Memory B cell (primary cell): ENCODE measurements at places on chromosomes 5 and 9.

GRCh38 chr5:95794070-95794516 lies 28.4 kb downstream of the GLRX start:
- DNase-seq = no peak

- no peak for DNase-seq
These were observed 46.6 kb downstream of the CD180 start for GRCh38 chr5:67149951-67150523.

DNA sequence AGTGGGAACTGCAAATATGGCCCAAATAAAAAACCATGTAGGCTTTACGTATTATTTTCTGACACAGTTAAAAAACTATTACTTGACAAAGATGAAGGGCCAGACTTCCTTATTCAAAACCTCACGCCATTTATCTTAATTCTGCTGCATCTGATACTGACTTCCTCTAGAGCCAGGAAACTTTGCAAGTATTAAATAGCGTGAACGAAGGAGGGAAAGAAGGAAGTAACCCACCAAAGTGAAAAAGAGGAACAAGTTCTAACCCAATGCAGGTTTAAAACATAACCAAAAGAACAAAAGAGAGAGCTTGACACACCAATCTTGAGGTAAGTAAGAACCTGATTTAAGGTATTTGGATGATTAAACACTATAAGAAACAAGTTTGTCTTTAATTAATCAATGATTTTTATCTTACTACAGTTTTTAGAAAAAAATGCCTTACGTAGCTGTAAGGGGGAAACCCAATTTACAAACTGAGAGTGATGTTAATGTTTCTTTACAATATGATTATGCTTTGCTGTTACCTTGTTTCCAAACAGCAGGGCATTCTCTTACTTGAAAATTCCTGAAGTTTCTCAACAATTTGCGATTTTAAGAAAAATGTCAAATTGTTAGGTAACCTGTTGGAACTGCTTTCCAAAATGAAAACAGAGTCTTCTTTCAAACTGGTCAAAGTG lies at the start of gene GAPT:
TSS of gene GAPT (plus strand) at position 220 of the 677 bp plus-strand sequence. CDS start 3,102 bp downstream, outside the sequence.
- no peak for DNase-seq

DNA sequence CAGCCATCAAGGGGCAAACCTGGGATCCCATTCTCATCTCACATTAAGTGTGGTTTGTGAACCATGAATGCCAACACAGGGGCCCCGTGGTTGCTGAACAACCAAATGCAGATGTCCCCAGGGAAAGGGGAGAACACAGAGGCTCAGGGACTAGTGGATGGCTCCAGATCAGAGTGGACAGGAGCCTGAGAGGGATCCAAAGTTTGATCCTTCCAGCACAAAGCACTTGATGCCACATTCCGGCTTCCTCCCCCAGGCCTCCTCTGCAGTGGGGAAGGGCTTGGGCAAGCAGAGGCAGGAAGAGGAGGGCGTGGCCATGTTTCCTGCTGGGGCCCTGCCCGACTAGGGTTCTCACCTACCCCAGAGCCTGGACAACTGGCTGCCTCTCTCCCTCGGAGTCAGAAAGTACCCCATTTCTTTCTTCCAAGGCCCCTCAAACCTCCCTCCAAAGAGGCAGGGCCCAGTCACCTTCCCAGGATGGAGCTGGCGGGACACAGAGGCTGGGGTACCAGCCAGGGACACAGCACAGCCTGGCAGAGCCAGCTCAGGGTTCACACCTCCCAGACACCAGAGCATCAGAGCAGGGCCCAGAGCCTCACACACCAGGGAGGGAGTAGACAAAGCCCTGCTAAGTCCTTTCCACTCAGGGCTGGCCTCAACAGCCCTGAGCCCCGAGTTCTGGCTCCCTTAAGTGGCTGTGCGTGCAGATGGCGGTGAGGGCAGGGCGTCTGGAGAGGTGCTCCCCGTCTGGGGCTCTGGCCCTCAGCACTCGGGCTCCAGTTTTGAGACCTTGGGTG lies 4.3 kb upstream of the RNF44 start:
- no peak for DNase-seq

DNA sequence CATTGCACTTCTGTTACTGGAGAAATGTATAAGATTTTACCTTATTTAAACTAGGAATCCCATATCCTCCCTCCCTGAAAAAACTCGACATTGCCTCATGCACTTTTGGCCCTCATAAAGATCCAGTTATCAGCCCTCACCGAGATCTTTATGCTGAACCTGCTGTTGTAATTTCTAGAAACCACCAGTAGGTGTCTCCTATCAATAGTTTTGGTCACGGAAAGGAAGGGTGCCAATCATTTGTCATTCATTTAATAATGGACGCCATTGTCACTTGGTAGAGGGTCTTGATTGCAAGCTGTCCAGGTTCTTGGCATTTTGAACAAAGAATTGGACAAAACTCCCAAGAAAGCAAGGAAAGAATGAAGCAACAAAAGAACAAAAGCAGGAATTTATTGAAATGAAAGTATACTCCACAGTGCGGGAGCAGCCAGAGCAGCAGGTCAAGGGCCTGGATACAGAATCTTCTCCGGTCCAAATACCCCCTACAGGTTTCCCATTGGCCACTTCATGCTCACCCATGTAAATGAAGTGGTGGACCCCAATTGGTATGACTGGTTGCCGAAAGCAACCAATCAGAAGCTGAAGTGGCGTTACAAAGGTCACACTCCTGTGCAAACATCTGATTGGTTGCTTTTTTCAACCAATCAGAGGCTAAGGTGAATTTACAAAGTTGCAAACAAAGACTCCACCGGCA lies 524.3 kb downstream of the PSAT1 start:
- peak; percentile 25 for DNase-seq

GRCh38 chr9:100555471-100555870 lies 22.4 kb upstream of the CAVIN4 start:
- DNase-seq = no peak

DNA sequence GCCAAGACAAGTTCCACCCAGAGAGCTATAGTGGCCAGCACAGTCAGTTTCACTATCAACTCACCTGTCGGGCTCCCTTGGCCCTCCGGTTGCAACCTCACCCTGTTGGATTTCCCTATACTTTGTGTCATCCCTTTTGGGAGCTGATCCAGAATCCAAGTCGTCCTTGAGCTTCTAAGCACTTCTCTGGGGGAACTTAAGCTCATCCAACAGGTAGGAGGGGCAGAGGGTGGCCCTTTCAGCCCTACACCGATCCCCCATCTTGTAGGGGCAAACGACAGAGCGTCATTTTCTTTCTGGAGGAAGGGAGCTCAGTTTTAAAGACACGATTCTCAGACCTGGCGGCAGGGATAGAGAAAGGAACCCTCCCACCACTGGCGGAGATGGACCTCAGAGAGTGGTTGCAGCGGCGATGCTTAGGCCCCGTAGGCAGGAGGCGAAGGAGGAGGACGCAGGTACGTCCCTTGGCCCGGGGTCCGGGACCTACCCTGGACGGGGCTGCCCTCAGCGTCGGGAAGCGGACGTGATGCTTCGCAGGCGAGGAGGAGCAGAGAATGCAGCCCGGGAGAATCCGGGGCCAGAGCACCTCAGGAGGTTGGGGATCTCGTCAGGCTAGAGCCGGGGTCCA lies 519 bp downstream of the ZER1 start:
- peak; percentile 16 for DNase-seq

DNA sequence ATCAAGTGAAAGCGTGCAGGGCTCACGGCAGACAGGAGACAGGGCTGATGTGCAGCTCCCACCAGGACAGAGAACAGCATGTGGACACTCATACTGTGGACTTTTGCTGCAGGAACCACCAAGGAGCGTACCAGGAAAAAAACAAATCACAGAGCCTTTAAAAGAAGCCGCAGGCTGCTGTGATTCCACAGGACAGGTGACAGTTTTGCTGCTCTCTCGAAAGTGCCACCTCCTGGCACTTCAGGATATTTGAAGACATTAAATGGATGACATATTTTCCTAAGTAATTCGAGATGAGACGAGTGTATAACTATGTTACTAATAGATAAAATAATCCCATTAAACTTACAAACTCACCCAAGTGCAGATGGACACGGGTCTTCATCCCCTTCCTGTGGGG lies 29.3 kb downstream of the ZDHHC11 start:
- DNase-seq = no peak

DNA sequence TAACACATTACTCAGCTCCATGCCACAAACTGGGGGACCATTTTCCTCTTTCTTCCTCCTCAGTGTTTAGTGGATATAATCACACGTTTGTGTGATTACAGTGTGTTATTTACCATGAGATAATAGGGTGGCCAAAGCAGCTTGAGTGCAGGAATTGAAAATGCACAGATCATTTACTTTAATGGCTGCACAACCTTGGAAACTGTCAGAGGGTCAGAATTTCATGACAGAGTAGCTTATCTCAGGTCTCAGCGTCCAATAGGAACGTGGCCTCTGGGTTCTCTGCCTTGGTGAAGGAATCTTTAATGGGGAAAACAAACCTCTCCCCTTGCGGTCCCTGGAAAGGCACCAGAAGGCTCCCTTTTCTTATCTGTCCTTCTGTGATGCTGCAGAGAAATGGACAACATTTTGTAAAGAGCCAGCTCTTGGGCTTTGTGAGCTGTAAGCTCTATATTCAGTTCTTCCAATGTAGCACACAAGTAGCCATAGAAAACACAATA lies 87.4 kb upstream of the CD180 start:
- DNase-seq = no peak

DNA sequence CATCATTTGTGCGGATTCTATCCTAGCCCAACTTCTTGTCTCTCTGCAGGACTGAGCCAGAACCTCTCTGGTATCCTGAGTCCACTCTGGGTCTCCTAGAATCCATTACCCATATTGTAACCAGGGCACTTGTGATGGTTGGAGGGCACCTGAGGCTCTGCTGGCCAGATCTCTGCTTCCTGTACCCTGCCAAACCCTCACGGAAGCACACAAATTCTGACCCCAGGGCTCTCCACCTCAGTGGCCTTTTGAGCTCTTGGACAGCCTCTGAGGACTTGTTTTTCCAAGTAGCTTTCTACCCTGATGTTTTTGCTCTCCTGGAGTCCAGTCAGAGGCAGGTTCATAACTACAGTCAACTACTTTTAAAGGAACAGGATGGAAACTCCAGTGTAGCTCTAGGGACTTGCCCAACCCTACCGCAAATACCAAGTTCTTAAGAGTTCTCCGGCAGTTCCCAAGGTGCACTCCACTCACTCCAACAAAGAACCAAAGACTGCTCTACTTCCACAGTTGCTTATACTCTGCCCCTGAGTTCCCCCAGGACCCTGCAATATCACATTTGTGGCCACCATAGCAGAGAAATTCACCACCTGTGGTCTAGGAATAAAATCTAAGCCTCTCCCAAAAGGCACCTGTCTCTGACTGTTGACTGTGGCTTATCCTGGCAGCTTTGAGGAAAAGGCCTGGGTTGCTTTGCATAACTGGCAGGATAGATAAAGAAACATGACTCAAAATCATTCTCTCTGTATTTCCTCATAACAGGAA lies 9.6 kb downstream of the PIP5K1B start:
- no peak for DNase-seq

DNA sequence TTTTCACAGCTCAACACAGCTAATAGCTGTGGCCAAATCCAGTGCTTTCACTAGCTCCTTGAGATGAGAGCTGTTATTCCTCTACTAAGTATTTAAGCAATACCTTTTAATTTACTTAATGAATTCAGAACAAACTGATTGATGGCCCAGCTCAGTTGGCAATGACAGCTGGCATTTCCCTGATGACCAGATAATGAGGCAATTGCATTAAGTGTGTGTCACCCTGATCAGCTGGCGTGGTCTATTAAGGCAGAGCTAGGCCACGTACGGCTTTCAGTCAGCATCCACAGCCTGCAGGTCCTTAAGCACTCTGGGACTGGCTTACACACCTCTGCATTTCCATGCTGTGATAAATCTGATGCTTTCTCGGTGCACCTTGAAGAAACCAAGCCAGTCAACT lies 34.4 kb downstream of the TTLL11 start:
- no peak for DNase-seq

DNA sequence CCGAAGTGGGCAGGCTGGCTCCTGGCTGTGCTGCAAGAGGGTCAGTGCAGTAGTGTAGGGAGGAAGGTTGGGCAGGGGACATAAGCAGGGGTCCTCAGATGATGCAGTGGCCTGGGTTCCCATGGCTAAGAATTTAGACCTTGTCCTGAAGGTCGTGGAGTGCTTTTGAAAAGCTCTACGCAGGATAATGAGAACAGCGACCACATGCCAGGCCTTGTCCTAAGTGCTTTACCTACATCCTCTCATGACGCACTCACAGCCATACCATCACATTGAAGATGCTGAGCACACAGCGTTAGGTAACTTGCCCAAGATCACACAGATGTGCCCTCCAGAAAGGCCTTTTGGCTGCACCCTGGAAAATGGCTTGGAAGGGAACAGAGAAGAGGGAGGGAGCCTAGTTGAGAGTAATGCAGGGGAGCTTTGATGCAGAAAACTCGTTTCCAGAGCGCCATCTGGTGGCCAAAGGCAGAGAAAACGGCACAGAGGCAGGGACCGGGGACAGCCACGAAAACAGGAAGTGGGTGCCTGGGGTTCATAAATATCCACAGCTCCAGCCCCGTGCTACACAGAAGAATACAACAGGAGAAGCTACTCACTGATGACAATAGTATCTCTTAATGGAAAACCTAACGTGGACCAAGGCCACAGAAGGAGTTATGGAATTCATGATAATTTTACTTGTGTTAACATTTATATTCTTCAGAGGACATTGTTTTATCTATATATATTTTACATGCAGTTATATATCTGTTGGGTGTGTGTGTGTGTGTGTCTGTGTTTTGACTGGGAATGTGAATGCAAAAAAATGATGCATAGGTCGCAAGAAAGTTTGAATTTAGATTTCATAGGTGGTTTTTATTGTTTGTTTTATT lies 2.7 kb upstream of the PCDH12 start:
- peak; percentile 91 for DNase-seq

- no peak for DNase-seq
These were observed 142.3 kb downstream of the SMARCA2 start for GRCh38 chr9:2157277-2158110.

- no peak for DNase-seq
These were observed 12.9 kb downstream of the PLPP7 start for GRCh38 chr9:131302244-131303075.

DNA sequence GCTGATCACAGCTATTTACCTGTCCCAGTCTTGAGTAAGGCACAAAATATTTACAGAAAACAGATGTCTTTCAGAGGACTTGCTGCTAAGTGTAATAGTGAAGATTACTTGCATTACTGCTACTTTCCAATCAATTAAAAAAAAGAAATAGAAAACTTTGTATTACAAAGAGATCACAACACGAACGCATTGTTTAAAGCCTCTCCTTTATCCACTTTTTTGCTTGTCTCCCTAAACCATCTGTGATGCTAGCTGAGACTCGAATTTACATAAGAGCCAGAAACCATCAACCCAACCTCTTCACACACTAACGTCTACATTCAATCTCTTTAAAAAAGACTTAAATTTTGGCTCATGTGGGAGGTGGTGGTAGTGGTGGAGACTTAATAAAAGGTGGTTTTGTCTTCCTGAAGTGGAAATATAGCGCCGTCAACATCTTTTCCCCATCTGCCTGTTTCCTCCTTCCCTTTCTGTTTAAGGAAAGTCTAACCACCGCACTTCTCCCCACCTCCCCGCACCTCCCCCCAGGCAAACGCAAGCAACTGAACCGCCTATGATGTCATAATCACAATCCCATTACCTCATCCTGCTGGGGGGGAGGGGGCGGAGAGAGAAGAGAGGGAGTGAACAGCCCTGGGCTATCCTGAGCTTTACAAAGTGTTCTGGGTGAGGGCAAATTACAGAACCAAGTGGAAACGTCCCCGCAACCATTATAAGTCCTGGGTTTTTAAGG lies 948 bp upstream of the FAM53C start:
- no peak for DNase-seq
